ENCODE measurements at places on chromosomes 7 and 10. TPM values are rescaled to one million over a fixed set of nuclear protein-coding genes. Genes with fewer than 3 reads are reported as not detected.

PPP1R17 gene
- not detected for total RNA-seq

ACTL6B gene
- not detected for total RNA-seq

- no peak for DNase-seq
Observed at GRCh38 chr7:65968256-65969185, 13.5 kb downstream of the GUSB start.

DNA sequence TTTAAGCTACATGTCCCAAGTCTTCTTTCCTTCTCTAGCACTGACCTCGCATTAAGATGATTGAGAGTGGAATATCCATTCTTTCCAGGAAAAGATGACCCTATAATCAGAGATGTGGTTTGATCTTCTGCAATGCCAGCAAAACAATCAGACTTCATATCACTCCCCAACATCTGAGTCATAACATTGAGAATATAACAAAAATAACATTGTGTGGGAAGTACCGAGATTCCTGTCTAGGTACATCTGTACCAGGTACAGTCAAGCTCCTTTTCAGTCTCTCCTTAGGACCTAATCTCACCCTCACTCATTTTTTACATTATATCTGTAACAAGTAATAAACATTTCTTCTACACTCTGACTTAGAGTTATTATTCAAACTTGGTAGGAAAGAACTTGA, 201.6 kb downstream of the LRRTM3 start:
- DNase-seq: no peak

DNA sequence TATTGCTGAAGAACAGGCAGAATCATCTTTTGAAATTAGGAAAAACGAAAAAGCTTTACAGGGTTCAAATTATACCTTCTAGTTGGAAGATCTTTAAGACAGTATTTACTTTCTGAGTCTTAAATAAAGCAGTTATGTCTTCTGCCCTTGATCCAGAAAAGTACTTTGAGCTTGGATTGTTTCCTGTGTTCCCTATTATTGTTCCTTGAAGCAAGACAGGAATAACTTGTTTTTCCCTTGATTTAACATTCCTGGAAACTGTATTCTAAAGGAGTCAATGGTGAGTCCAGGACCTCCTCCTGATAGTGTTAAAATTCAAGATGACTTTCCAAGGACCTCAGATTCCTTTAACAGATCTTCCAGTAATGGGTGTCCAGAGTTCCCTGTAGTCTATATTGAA, 74.3 kb upstream of the GATA3 start:
- no peak for DNase-seq

DNA sequence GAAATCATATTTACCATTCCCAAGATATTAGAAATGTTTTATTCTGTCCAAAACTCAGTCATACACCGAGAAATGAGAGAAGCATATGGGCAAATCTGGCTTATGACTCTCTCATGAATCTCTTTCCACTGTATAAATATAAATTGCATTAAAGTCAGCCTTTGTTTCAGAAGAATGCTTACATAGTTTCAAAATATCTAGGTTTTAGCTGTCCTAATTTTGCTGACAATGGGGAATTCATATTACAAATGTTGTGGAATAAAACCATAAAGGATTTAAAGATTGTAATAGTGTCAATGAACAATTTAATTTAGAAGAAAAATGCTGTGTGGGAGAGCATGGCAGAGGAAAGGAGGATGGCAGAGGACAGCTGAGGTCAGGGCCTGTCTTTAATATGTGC, 185.0 kb upstream of the THSD7A start:
- no peak for DNase-seq

GRCh38 chr7:5557920-5558401, 134.3 kb upstream of the TNRC18 start:
- DNase-seq: peak; percentile 58
